ENCODE measurements at places on chromosomes 7 and 10. TPM values are rescaled to one million over a fixed set of nuclear protein-coding genes. Genes with fewer than 3 reads are reported as not detected.

GRCh38 chr10:76357726-76358415, 926.4 kb downstream of the LRMDA start:
- H3K27ac ChIP-seq: no peak overlapping the region
- H3K4me3 ChIP-seq: no peak overlapping the region
- no peaks in the 10 kb centered on the region for H3K36me3 ChIP-seq
- DNase-seq: no peak
- H3K27me3 ChIP-seq: no peaks in the 10 kb centered on the region

- no peaks in the 10 kb centered on the region for H3K27me3 ChIP-seq
- no peak overlapping the region for H3K27ac ChIP-seq
- no peaks in the 10 kb centered on the region for H3K36me3 ChIP-seq
- no peak for DNase-seq
Observed at GRCh38 chr7:118264836-118265235, 40.3 kb downstream of the ANKRD7 start.

DNA sequence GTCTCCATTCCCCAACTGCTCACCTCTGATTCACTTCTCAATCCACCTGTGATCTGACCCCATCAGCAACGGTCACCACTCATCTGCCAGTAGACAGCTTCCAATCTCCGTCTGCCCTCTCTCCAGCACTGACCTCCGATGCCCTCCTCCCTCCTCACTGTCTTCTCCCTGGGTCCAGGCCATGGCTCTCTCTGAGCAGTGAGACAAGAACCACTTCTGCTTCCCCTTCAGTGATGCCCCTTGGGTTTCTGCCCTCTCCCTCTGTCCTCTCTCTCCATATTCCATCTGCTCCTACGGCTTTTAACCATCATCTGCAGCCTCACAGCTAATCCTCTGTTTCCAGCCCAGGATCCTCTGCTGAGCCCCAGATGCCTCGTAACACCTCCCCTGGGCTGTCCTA, 55.5 kb upstream of the OPALIN start:
- no peaks in the 10 kb centered on the region for H3K4me1 ChIP-seq
- no peak for DNase-seq
- H3K27me3 ChIP-seq: peaks cover 32% of the 10 kb centered on the region
- no peak overlapping the region for H3K4me3 ChIP-seq

DNA sequence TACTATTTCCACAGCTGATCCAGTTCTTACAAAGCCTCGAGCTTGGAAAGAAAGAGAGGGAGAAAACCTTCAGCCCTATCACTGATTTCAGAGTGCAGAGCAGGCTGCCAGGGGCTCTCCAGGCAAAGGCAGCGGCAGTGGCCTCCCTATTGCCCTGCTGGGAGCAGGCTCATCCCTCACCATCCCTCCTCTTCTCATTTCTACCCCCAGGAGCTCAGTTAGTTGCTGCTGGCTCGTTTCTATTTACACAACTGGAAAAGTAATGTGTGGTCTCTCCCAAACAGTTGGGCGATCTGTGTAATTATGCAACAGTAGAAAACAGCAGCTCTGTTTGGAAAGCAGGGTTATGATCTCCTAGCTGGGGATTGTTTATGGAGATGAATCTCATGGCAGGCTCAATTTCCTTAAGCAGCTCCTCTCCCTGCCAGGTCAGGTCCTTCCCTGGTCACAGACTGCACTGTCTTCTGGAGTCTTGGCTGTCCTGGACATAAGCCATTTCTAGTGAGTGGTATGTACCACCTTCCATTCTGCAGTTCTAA, 28.7 kb upstream of the TNS3 start:
- DNase-seq: no peak
- H3K4me1 ChIP-seq: no peaks in the 10 kb centered on the region
- no peaks in the 10 kb centered on the region for H3K36me3 ChIP-seq
- H3K27ac ChIP-seq: no peak overlapping the region
- no peak overlapping the region for H3K4me3 ChIP-seq

- peaks cover 9% of the 10 kb centered on the region for H3K36me3 ChIP-seq
- H3K27me3 ChIP-seq: no peaks in the 10 kb centered on the region
- peaks cover 41% of the 10 kb centered on the region for H3K4me1 ChIP-seq
- no peak for DNase-seq
Observed at GRCh38 chr10:124651402-124651891, 92.7 kb downstream of the FAM53B start.

The SHH gene
- 0.09 TPM for total RNA-seq
